ENCODE measurements at places on chromosomes 5 and 9. TPM values are rescaled to one million over a fixed set of nuclear protein-coding genes. Genes with fewer than 3 reads are reported as not detected.

The GABRA6 gene
- total RNA-seq: not detected

The PROB1 gene
- 1.2 TPM for total RNA-seq

The TAF11L5 gene
- not detected for total RNA-seq

The SNCB gene
- total RNA-seq: 1.3 TPM

The PCDHA12 gene
- total RNA-seq: 0.28 TPM

The PCDHGA1 gene
- total RNA-seq: 0.38 TPM

The SHLD3 gene
- 3.6 TPM for total RNA-seq

The CAST gene
- total RNA-seq: 155 TPM

The TMEM232 gene
- 4.8 TPM for total RNA-seq

The SLC36A3 gene
- not detected for total RNA-seq

The WHRN gene
- 0.56 TPM for total RNA-seq

The GPSM1 gene
- total RNA-seq: 31.6 TPM

The HMMR gene
- 11.8 TPM for total RNA-seq

The SLCO6A1 gene
- not detected for total RNA-seq

The CBY3 gene
- total RNA-seq: not detected

The FOXD4L6 gene
- not detected for total RNA-seq

The GRXCR2 gene
- total RNA-seq: not detected

The SMIM33 gene
- total RNA-seq: under 0.01 TPM

The ANXA1 gene
- 875 TPM for total RNA-seq

The PRELID2 gene
- 29.1 TPM for total RNA-seq

The FRMPD1 gene
- total RNA-seq: not detected

The FUT7 gene
- not detected for total RNA-seq

The ZNF462 gene
- total RNA-seq: 8.6 TPM

The STKLD1 gene
- 0.19 TPM for total RNA-seq

The OGN gene
- 0.28 TPM for total RNA-seq

The GGTA1 gene
- total RNA-seq: not detected
